ENCODE measurements at places on chromosomes 5 and 9. TPM values are rescaled to one million over a fixed set of nuclear protein-coding genes. Genes with fewer than 3 reads are reported as not detected.

GRCh38 chr9:79028101-79028500, 543.7 kb upstream of the TLE4 start:
- peaks cover 11% of the 10 kb centered on the region for H3K4me1 ChIP-seq
- DNase-seq: peak; percentile 6
- H3K27ac ChIP-seq: no peak overlapping the region
- H3K36me3 ChIP-seq: no peaks in the 10 kb centered on the region
- H3K4me3 ChIP-seq: no peak overlapping the region
- H3K27me3 ChIP-seq: no peaks in the 10 kb centered on the region

DNA sequence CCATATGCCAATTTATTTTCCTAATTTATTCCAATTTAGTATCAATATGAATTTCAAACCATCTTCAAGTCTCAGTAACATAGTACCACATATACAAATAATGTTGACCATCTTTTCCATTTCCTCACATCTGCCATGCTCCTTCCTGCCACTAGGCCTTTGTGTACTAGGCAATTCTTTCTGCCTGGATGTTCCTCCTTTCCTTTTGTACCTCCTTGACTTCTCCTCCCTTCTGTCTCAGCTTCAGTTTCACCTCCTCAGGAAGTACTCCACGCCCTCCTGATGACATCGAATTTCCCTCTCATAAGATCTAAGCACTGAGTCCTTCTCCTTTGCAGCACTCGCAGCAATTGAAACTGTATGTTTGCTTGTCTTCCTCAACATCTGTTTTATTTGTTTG, 53.9 kb downstream of the MEF2C start:
- peak; percentile 63 for DNase-seq
- H3K36me3 ChIP-seq: no peaks in the 10 kb centered on the region
- H3K27ac ChIP-seq: peak overlapping the region; percentile 94
- H3K4me3 ChIP-seq: no peak overlapping the region

- peaks cover 35% of the 10 kb centered on the region for H3K4me1 ChIP-seq
- no peak for DNase-seq
- H3K27me3 ChIP-seq: no peaks in the 10 kb centered on the region
- no peaks in the 10 kb centered on the region for H3K36me3 ChIP-seq
- H3K27ac ChIP-seq: no peak overlapping the region
Observed at GRCh38 chr9:18495065-18495464, 21.1 kb downstream of the ADAMTSL1 start.

DNA sequence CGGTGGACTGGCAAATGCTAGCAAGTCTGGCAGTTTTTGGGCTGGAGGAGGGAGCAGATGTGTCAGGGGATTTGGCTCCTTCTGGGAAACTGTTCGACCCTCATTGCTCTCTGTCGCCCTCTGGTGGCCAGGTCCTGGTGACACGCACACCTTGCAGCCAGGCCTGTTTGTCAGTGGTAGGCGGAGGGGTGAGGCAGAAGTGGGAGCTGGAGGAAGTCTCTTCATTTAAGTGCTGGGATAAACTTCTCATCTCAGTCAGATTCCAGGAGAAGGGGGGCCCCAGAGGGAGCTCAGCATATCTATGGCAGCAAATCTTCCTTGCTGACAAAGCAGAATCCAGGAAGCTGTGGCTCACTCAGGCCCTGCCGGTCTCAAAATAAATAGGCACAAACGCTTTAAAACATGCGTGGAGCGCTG, 326.5 kb downstream of the ZSWIM6 start:
- H3K27ac ChIP-seq: no peak overlapping the region
- H3K27me3 ChIP-seq: peaks cover 5% of the 10 kb centered on the region
- H3K4me3 ChIP-seq: no peak overlapping the region
- no peaks in the 10 kb centered on the region for H3K4me1 ChIP-seq
- no peaks in the 10 kb centered on the region for H3K36me3 ChIP-seq

Gene STKLD1
- polyA plus RNA-seq: 0.29 TPM
